ENCODE measurements at places on chromosomes 5 and 9.

DNA sequence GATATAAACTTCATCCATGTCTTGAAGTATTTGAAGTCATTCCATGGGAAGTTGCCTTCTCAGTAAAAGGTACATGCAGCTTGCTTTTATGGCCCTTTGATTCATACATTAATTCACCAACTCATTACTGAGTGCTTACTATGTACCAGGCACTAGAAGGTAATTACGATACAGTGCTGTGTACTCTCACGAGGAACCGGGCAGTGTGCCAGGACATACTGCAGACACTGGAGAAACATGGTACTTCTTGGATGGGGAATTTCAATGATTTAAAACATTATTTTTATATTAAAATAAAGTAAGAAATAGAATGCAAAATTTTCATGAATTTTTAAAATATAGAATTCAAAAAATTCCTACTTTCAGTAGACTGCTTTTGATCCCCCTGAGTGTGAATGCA is 71.4 kb upstream of the WDR41 start:
- DNase-seq: no peak

DNA sequence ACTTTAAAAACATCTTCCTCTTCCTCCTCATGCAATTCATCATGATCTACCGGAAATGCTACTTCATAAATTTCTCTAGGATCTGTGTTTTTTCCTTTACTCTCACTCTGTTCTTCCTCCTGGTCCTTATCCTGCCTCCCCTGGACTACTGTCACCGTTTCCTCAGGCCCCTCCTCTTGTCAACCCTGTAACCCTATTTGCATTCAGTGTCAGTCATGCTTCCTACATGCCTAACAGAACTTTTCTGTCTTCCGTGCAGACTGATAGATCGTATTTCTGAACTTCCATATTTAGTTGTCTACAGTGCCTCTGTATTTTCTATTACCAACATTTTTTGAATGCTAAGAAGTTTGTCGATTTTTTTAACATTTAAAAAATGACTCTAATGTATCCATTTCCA is 27.3 kb downstream of the HTR4 start:
- no peak for DNase-seq

GRCh38 chr5:73121119-73121463 is 716 bp downstream of the TMEM171 start:
- no peak for DNase-seq

DNA sequence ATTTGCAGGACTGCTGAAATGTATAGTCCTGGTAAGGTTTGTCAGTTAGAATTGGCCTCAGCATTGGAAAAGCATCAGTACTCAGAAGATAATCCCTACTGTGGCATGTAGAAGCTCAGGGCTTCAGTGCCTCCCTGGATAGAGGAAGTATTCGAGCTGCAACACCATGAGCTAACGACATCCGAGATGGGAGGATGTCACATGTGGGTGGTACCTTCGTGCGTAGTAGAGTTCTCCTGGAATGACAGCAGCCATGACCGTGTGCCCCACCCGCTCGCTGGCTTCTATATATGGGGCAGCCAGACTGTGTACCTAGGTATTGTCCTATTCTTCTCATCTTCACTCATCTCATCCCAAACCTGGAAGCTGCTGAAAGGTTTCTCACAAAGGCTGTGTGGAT is 345.8 kb upstream of the KLF9 start:
- no peak for DNase-seq

DNA sequence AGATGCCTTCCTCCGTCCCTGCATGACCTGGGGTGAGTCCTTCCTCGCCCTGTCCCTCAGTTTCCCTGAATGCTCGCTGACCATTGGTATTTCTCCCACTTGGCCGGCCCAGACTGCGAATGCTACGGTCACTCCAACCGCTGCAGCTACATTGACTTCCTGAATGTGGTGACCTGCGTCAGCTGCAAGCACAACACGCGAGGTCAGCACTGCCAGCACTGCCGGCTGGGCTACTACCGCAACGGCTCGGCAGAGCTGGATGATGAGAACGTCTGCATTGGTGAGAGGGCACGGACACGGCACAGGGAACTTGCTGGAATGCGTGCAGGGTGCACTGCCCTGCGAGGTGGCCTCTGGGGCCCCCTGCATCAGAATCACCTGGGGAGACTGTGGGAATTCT is 77.1 kb downstream of the NTNG2 start:
- no peak for DNase-seq

GRCh38 chr5:171330021-171330420 is 21.0 kb downstream of the TLX3 start:
- no peak for DNase-seq

- DNase-seq: no peak
Measured at GRCh38 chr5:35988529-35988928, 2.7 kb downstream of the UGT3A1 start.

- no peak for DNase-seq
Measured at GRCh38 chr9:113992994-113993393, 85.1 kb downstream of the AMBP start.

GRCh38 chr9:34552606-34552981 is 29.8 kb upstream of the ENHO start:
- DNase-seq: no peak

DNA sequence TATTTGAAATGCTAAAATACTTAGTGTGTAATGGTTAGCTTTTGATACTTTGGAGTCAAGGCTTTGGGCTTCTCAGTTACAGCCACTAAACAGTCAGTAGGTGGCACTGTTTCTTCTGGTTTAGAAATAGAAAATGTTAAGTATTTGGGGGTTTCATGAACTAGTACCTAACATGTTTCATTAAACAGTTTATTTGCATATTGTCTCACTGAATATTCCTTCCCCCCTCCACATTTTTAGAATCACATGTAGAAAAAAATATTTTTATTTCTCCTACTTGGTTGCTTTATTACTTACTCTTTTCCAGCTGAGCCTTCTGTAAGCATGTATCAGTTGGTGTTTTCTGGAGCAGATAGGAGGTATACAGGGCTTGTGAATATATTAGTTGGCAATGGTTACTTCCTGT is 48.0 kb downstream of the IPO11 start:
- DNase-seq: no peak

DNA sequence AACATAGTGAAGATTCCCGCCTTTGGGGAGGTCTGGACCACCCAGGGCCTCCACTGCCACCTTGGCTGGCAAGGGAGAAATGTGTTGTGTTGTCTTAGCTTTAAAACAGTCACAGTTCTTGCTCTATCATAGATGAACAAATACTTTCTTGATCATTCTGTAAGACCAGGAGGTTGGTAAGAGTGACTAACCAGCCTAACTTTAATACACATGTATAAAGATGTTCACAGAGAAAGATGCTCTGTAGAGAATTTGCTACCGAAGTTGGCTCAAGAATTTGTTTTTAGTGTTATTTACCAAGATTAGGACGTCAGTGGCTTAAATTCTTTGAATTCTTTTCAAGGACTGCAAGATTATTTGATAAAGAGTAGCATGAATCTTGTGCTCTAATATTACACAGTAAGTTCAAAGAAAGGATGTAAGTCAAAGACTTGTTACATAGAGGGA is 28.4 kb downstream of the GLRX start:
- DNase-seq: no peak

DNA sequence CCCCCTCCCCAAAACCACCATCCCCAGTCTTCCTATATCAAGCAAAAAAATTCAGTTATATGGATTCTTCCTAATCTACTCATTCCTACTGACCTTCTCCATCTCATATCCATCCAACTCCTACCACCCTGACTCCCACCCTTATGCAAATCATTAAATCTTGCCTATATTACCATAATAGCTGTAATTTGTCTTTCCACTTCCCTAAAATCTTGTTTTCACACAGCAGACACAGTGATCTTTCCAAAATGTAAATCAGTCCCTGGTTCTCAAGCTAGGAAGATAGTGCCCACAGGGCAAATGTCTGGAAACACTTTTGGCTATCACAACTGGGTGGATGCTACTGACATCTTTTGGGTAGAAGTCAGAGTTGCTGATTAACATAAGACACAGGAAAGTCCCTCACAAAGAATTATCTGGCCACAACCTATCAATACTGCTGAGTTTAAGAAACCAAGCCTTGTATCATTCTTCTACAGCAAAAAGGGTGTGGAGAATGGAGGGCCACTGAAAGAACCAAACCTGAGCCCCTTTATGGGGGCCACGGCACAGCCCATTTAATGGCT is 1.4 kb downstream of the SRA1 start:
- DNase-seq: no peak

GRCh38 chr5:472076-472655 is 29.2 kb downstream of the EXOC3 start:
- no peak for DNase-seq
